ENCODE measurements at places on chromosomes 16 and 17.
A peak's percentile ranks its signal among the peaks of the same experiment; 100 is the strongest.

DNA sequence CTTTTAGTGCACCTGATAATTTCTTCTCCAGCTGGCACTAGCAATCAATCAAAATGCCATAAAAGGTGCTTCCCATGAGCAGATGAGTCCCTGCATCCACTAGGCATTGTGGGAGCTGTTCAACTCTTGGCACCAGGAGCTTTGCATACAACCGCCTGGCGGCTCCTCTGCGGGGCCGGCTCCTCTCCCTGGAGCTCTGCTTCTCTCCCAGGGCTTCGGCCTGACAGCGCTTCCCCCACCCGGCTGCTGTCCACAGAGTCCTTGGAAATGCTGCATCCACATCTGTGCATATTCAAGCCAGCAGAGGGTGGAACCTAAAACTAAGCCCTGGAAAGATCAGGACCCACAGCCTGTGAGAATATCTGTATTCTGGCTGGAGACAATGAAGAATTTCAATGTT is 62.9 kb downstream of the LMF1 start:
- DNase-seq, result no peak

DNA sequence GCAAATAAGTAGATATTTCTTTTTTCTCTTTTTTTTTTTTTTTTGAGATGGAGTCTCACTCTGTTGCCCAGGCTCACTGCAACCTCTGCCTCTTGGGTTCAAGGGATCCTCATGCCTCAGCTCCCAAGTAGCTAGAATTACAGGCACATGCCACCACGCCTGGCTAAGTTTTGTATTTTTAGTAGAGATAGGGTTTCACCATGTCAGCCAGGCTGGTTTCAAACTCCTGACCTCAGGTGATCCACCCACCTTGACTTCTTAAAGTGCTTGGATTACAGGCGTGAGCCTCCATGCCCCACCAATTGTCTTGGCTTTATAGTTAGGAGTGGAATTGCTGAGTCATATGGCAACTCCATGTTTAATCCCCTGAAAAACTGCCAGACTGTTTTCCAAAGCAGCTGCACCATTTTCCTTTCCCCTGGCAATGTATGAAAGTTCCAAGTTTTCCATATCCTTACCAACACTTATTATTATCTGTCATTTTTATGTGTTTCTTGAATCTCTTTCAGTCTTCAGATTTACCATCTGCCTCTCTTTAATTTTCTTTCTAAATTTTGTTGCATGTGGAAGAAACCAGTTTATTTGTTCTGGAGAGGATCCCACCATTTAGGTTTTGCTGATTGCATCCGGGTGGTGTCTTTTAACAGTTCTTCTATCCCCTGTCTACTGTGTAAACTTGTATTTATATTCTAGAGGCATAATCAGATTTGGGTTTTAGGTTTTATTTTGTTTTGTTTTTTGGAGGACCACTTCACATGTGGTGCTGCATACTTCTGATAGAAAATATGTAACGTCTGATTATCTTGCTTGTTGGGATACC is 9.9 kb upstream of the CES3 start:
- DNase-seq, result no peak

DNA sequence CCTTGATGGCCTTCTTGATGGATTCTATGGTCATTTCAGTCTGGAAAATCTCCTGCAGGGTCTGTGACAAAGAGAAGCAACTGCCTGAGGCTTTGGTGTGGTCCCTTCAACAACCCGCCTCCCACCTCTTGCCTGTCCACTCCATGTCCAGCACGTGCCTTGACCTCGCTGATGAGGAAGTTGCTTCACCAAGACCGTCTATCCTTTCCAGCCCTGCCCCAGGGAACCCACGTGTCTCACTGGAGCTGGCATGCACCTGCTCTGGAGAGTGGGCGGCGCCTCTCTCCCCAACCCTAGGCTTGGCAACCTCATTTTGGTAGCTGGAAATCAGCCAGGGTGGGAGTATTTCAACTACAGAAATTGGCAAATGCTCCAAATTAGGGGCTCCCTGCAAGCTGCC is 32.6 kb downstream of the TEKT3 start:
- no peak for DNase-seq

GRCh38 chr16:64773184-64773583 is 348.7 kb downstream of the CDH11 start:
- DNase-seq, result no peak

GRCh38 chr16:2404099-2404498 is 25.1 kb upstream of the CCNF start:
- DNase-seq, result no peak

DNA sequence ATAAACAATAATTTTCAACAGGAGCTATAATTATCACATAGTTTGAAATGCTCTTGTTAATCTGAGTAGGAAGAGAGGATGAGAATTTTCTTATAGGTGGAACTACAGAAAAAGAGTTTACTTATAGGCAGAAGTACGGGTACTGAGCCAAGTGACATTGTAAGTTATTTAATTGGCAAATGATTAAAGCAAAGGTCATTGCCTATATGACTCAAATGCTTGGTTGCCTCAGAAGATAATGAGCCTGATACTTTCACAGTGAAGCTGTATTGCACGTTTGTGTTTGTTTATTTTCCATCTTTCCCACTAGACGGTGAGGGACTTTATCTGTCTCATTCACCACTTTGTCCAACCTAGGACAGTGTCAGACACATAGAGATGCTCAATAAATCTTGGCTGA is 749.3 kb downstream of the MAF start:
- no peak for DNase-seq

GRCh38 chr16:82629441-82630027 is 2.8 kb downstream of the CDH13 start:
- DNase-seq, result peak; percentile 79

GRCh38 chr17:27109346-27109745 is 184.6 kb upstream of the WSB1 start:
- no peak for DNase-seq

DNA sequence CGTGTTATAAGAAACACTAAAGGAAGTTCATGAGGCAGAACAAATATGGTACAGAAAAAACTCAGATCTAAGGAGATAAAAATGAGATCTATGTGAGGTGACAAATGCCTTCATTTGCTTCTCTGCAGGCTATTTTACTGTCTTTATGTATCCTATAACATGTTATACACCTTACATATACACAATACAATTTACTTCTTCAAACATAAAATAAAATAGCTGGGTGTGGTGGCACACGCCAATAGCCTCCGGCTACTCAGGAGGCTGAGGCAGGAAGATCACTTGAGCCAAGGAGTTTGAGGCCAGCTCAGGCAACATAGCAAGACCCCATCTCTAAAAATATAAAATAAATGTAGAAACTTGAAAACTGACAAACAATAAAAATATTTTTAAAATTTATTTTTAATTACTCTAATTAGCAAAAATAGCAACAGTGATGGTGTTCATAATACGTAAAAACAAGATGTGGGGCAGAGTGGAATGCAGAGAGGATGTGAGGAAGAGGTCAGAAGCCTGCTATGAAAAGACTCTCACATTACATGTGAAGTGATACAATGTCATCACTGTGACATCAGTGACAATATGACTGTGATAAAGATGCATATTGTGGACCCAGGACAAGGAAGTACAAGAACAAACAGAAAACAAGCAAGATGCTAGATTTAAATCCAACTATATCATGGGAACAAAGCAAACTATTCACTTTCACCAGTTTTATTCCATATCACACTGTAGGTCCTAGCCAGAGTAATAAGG is 31.0 kb downstream of the VPS53 start:
- DNase-seq, result no peak

GRCh38 chr17:47686276-47686635 is 7.7 kb upstream of the TBKBP1 start:
- DNase-seq, result no peak

DNA sequence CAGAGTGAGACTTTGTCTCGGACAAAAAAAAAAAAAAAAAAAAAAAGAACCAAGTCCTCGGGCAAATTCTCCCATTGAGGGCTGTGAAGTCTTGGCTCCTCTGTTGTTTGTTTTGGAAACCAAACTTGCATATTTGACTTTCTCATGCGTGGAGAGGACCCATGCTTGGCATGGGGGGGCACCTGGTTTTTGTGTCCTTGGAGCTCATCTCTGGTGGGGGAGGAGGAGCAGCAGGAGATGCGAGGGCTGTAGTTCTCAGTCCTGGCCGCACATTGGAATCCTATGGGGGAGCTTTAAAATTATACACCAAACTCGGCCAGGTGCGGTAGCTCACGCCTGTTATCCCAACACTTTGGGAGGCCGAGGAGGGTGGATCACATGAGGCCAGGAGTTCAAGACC is 74.5 kb downstream of the ABCC6 start:
- peak; percentile 18 for DNase-seq

GRCh38 chr17:68356949-68357455 is 65.7 kb downstream of the ARSG start:
- DNase-seq, result no peak

GRCh38 chr16:50496990-50497389 is 51.2 kb upstream of the NKD1 start:
- no peak for DNase-seq

- peak; percentile 94 for DNase-seq
Observed at GRCh38 chr17:42519546-42520491, 16.2 kb upstream of the NAGLU start.

DNA sequence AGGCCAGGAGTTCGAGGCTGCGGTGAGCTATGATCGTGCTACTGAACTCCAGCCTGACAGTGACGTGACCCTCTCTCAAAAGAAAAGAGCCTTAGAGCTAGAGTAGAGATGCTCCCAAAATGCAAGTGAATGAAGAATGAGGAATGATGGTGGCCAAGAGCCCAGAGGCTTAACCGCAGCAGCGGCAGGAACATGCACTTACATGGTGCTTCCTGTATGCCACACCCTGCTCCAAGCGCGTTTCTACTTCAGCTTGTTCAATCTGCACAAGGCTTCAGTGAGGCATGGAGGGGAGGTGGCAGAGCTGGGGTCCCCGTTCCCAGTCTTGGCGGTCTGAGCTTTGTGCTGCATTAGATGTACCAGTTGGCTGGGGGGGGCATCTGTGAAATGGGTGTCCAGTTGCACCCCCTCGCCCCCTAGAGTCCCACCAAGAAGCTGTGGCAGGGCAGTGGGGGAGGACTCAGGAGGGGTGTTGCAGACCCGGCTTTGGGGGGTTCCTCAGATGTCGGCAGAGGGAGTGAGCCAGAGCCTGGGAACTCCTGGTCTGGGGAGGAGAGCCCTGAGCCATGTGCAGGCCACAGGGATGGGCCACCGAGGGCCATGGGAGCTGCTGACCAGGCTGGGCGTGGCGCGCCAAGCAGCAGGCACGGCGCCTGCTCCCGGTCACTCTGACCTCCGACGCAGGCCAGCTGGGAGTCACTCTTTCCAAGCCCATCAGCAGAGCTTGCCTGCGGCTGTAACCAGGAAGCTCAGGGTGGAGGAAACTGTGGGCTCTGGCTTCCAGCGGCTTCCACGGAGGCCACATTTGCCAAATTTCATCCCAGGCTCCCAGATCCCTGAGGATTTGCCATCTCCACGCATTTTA is 260.1 kb downstream of the PARN start:
- DNase-seq, result no peak

- no peak for DNase-seq
Observed at GRCh38 chr16:83338941-83339340, 468.8 kb upstream of the HSBP1 start.

DNA sequence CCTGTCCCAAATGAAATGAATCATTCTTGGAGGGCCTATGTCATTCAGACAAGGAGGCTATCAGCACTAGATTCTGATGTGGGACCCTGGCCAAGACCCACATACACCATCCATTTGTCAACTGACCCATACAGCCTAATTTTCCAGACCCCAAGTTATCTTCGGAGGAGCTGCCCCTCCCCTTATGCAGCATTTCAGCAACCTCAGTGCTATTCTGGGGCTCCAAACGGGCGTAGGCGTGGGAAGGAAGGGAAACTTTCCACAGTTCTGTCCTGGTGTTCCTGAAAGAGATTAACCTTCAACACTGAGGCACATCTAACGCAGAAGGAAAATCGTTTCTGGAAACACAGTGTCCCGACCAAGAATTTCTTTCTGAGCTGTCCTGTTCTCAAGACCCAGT is 86.7 kb downstream of the MYH11 start:
- no peak for DNase-seq

All from ELF-1 (cell line).